ENCODE measurements at places on chromosomes 5 and 9.

- DNase-seq: no peak
Measured at GRCh38 chr5:124132843-124133242, 613.6 kb downstream of the ZNF608 start.

GRCh38 chr9:104256031-104256695 is 162.1 kb downstream of the SMC2 start:
- DNase-seq: no peak

DNA sequence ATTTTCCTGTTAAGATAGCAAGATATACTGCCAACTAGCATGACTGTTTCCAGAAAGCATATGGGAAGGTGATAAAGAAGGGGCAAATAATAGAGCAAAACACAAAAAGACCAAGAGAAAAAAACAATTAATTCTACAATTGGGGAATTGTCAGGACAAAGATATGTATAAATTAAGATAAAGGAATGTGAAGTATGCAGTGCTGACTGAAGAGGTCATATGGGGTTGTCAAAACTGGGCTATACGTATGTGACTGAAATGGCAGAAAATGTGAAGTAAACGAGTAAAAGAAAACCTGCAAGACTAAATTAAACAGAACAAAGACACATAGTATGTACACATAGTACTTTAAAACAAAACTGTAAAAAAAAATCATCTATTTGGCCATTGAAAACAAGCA is 222.3 kb downstream of the ARL15 start:
- DNase-seq: peak; percentile 46

DNA sequence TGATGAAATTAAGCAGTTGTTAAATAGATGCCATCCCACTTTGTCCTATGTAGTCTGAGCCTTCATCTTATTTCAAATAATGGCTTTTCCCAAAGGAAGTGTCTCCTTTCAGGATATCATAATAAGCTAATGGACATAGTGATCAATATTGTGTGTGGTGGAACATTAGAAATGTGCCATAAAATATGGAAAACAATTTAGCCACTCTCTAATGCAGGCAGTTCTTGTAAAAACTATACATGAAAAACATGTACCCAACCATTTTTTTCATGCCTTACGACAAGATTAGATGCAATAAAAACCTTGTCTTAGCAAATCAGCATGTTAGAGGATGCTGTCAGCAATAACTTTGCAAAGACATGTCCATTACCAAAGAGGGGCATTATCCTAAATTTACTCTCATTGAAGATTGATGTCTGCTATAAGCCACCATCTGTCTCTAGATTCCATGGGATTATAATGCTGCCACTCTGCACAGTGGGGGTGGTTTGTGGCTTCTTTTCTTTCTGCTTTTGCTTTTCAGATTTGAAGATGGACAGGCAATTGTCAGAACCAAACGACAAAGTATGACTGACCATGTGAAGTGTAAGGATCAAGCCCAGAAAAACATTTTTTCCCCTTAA is 724.0 kb upstream of the ZNF608 start:
- DNase-seq: no peak

DNA sequence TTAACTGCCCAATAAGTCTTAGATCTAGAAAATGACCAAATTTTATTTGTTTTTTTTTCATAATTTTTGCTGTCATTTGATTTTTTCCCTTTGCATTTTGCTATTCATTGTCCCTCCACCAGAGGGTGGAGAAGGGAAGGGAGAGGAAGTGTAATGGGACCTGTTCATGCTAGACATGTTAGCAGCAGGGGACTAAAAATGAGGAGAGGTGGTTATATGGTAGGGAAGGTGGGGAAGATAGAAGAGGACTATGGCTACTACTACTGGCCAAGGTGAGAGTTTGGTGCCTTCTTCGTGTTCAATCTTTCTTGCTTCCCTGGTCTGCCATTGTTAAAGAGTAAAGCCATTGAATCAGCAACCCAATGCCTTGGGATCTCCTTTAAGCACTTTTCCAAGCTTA is 6.4 kb downstream of the GRIA1 start:
- DNase-seq: peak; percentile 52

DNA sequence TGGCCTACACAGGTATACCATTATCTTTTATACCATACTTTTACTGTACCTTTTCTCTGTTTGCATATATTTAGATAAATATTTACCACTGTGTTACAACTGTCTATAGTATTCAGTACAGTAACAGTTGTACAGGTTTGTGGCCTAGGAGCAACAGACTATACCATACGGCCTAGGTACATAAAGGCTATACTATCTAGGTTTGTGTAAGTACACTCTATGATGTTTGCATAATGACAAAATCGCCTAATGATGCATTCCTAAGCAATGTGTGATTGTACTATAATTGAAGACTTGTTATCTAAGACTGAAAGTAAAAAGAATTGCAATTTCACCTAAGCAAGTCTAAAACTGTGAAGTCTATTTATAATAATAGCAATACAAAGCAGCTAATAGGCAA is 3.9 kb downstream of the C9orf72 start:
- no peak for DNase-seq

DNA sequence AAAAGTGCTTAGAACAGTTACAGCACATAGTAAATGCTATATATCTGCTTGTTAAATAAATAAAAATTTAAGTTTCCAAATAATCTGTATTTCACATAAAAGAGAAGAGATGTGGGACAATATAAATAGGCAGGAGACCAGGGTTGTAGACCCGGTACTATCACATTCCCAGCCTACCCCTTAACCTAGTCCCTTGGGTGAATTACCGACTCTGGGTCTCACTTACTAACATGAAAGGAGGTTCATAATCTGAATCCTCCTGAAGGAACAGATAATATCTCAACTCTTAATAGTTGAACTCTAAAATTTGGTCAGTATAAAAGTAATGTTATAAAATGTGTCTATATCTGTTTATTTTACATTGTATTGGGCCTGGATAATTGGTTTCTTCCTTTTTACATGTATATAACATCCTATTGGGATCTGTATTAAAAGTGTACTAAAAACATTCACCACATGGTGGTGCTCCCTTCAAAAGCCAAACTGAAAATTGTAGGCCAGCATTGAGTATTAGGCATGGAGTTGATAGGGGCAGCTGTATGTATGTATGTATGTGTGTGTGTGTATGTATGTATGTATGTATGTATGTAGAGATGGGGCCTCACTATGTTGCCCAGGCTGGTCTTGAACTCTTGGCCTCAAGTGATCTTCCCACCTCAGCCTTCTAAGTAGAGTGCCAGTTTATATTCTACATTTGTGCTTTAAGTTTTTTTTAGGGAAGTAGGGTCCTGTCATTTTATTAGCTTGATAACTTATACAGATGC is 64.2 kb upstream of the ABL1 start:
- peak; percentile 79 for DNase-seq

- no peak for DNase-seq
Measured at GRCh38 chr5:84709075-84709474, 324.4 kb upstream of the EDIL3 start.

DNA sequence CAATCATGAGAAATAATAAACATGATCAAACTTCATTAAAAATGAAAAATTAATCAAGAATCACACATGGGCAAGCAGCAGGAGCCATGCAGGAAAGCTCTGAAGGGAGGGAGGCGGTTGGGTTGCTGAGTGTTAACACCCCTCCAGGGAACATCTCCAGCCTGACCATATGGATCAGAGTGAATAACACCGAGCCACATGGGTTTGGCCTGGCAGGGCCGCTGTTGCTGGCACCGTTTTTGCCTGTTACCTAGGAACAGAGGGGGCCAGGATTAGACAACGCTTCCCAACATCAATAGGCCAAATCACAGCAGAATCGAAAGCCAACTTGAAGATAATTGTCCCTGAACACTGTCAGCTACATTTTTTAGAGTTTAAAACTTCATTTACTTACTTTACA is 160.2 kb downstream of the DENND1A start:
- no peak for DNase-seq

DNA sequence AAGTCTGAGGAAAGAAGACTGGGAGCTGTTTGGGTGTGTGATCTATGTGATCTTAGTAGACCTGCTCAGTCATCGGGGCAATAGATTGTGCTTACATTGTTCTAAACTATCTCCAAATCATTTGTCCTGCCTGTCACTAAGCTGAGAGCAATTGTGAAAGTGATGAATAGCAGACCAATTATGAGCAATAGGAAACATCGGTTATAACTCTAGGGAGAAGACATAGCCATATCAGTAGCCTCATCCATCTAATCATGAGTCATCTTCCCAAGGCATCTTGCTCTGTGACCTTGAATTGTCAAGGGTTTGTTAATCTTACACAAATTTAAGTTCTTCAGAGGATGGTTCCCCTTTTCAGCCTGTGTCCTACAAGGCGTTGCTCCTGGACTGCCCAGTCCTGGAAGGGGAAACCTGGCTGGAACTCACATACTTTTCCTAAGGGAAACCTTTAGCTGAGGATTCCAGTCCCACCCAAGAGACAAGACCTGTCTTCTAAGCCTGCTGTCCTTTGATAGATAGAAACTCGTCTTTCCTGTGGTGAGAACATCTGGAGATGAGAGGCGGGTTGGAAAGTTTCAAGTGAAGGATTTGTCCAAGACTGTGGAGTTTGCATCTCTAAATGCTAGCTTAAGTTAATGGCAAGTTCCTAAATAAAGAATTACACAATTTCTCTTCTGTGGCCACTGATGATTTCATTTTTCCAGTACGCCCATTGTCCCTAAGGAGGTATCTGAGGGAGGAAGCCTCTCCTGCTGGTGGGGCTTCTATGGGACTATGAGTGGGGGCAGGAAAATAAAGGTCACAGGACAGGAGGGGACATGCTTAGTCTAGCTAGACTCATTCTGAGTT is 53.9 kb upstream of the TRIM32 start:
- peak; percentile 80 for DNase-seq

DNA sequence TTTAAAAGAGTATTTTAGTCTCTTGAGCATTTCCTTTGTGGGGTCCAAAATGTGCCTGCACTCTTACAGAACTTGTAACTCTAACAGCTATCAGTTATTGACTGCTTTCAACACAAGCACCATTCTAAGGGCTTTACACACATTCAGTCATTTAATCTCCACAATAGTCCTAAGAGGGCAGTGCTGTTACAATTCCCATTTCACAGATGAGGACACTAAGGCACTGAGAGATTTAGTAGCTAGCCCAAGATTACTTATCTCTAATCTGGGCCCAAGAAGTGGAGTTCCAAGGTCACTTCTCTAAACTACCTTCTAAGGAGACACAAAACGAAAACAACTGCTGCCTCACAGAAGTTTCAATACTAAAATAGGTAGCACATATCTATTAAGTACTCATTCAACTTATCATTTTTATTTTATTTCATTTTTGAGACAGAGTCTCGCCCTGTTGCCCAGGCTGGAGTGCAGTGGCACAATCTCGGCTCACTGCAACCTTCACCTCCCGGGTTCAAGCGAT is 275.2 kb downstream of the CWC27 start:
- no peak for DNase-seq
